Tibial artery (tissue), 4 donors: ENCODE measurements at places on chromosomes 13 and 19.

- DNase-seq: no peak
Measured at GRCh38 chr13:26280822-26281221, 26.9 kb downstream of the CDK8 start.

DNA sequence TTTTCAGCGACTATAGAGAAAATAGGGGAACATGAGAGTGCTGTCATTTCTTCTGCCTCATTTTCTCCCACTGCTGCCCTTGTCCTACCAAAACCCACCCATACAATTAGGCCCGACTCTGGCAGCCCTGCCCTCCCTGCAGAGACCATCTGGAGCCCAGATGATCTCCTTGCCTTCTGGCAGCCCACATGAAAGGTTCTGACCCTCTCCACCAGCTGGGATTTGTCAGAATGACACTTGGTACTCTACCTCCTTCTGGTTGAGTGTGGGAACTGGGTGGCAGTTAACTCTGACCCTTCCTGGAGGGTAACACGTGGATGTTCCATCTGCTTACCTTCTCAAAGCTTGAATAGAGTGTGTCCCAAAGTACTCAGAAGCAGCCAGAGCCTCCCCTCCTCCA is 21.0 kb upstream of the SIAH3 start:
- no peak for DNase-seq

DNA sequence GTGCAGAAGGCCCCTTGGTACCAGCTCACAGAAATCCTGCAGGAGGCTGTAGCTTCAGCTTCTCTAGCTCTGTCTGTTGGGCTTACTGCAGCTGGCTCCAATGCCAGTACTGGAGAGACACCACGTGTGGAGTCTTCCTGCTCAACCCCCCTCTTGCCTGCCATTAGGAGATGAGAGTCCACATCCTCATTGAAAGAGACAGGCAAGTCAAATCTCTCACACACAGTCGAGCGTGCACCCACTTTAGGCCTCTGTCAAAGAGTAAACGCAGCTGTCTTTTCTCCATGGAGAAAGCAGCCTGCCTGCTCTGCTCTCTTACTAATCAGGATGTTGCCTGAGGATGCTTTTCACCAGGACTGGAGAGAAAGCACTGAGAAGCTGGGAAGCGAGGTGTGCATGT is 523.0 kb upstream of the NBEA start:
- DNase-seq: no peak

DNA sequence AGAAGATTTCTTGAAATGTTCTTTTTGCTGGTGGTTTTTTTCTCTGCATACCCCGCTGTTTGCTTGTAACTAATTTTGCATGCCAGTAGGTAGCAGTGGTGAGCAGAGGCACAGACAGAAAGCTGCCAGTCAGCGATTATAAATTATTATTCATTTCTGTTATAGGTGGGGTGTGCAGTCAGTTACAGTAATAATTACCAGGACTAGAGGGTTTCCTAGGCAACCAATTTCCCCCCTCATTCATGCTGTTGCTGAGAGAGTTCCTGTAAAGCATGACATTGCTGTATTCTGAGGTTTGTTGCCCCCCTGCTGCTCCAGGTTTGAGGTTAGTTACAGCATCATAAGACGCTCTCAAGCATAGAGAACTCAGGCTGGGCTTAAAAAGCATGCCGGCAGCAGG is 104.5 kb downstream of the URI1 start:
- DNase-seq: no peak

DNA sequence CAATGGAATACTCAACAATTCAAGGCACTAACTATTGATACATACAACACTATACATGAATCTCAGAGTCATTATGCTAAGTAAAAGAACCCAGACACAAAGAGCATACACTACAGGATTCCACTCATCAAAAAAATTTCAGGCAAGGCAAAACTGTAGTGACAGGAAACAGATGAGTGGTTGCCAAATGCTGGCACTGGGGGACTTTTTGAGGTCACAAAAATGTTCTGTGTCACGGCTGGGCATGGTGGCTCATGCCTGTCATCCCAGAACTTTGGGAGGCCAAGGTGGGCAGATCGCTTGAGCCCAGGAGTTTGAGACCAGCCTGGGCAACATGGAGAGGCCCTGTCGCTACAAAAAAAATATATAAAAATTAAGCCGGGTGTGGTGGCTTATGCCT is 129.4 kb downstream of the KL start:
- no peak for DNase-seq

- DNase-seq: no peak
Measured at GRCh38 chr13:39347926-39348901, 254.8 kb downstream of the LHFPL6 start.

GRCh38 chr19:52214241-52214640 is 24.4 kb downstream of the PPP2R1A start:
- DNase-seq: no peak

- no peak for DNase-seq
Measured at GRCh38 chr19:11363881-11364280, 8.6 kb downstream of the PLPPR2 start.

DNA sequence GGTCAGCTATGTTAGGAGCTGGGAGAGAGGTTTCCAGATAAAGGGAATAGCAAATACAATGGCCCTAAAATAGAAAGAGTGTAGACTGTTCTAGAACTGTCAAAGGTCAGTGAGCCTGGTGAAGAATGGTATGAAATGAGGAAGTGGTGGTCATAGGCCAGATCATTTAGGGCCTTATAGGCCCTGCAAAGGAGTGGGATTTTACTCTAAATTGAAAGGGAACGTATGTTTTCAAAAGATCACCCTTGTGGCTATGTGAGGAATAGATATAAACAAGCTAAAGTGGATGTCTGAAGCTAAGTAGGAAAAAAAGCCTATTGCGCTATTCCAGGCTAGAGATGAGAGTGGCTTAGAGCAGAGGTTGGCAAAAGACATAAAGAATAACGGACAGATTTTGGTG is 70.7 kb upstream of the TDRD3 start:
- no peak for DNase-seq

DNA sequence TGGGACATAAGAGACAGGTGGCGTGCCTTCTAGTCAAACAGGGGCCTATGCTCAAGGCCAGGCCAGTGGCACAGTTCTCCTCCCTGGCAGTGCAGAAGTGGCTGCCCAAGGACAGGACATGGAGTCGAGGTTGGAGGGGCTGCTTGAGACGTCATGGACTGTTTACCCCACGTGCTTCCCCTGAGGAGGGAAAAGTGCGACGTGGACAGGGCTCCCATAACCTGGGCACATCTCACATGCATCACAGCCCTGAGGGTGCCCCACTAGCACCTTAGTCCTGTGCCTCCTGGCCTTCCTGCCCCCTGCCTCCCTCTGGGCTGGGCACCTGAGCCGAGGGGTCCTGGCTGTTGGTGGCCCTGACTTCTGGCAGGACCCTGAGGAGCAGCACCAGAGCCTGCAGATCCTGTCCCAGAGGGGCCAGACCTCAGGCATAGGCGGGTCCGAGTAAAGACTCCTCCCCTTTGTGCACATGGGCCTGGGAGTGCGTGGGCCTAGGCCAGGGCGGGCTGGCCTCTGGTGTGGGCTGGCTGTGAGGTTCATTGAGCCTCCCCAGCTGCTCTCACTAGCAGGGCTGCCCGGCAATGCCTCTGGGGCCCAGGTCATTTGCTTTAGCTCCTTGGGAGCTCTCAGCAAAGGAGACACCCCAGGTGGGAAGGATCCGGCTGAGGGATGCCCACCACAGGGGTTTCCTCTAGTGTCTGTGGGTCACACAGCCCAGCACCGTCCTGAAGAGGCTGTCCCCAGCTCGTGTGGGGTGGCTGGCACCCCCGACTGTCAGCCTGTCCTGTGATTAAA is 65.7 kb downstream of the CEBPG start:
- DNase-seq: no peak

- DNase-seq: no peak
Measured at GRCh38 chr13:25945596-25945995, 106.2 kb downstream of the SHISA2 start.
